ENCODE measurements at places on chromosomes 2 and 18.

DNA sequence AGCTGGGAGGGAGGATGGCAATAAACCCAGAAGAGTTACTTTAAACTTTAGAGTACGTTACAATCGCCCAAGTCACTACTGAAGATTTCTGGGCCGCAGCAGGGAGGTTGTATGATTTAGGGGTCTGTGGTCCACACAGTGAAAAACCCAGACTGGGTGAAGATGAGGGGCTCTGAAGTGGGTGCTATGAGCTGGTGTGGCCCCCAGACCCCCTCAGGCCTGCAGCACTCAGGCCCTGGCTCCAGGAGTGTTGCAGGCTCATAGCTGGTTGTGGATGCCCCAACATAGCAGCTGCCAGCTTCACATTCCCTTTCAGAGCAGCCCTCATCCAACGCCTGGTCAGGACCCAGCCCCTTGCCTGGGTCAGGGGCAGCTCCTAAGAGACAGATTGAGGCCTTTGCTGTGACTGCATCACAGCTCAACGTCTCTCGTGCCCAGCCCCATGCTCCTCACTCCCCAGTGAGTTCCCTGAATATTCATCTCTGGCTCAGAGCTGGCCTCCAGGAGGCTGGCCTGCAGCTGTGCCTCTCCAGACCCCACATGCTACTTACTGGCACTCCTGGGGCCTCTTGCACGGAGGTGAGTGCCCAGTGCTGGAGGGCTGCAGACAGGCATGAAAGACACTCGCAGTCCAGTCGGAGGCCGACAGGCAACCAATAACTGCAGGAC, 94.5 kb upstream of the MYCN start:
- no peak for DNase-seq

DNA sequence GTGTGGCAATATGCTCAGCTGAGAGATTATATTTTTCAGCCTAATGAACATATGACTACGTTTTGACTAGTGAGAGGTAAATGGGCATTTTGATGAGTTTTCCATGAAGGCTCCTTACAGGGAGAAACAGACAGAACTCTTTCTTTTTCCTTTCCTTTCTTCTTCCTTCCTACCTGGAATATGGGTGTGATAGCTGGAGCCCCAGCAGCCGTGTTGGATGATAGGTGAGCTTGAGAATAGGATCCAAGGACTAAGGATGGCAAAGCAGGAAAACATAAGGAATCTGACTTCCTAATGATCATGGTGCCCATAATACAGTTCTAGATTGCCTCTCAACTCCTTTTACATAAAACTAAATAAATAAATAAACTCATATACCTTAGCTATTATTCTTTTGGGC, 124.0 kb downstream of the MAIP1 start:
- no peak for DNase-seq

DNA sequence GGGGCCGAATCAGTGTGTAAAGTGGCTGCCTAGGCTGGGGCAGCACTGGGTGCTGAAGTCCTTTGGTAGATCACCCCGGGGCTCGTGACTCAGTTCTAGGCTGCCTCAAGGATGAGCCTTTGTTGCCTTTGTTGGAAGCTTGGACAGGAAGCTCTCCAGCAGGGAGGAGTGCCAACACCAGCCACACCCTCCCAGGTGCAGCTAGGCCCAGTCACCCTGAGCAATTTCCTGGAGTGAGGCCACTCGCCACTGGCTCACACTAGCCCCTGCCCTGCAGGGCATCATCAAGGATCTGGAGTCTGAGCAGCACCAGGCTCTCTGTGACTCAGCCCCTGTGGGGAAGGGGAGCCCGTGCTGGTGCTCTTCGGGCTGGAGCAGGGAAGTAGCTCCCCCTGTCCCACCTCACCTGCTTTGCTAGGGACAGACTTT, 6.7 kb upstream of the SDC1 start:
- no peak for DNase-seq

GRCh38 chr18:13501891-13502290, 224.5 kb downstream of the FAM210A start:
- no peak for DNase-seq

- no peak for DNase-seq
These were observed 39.7 kb downstream of the ANXA4 start for GRCh38 chr2:69781321-69782248.

- DNase-seq, result no peak
These were observed 59.1 kb upstream of the EDAR start for GRCh38 chr2:109048163-109048562.
